CD4-positive, alpha-beta T cell treated with Interferon gamma for 1 hour (primary cell): ENCODE measurements at places on chromosomes 6 and 20.

GRCh38 chr6:7341989-7342742, 29.2 kb upstream of the SSR1 start:
- no peak for DNase-seq

DNA sequence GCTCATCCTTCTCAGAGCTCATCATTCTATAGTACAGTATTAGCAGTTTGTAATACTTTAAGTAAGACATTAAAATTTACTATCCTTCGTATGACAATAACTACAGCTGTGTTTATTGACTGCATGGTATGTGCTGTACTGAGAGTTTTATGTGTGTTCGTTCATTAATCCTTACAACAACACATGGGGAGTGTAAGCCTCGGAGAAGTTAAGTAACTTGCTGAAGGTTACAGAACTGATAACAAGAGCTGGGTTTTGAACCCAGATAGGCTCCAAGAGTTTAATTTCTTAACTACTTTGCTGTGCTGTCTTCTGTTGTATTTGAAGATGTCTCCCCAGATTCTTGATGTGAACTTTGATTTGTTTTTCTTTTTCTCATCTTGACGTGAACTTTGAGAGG, 23.7 kb downstream of the BRPF3 start:
- no peak for DNase-seq

DNA sequence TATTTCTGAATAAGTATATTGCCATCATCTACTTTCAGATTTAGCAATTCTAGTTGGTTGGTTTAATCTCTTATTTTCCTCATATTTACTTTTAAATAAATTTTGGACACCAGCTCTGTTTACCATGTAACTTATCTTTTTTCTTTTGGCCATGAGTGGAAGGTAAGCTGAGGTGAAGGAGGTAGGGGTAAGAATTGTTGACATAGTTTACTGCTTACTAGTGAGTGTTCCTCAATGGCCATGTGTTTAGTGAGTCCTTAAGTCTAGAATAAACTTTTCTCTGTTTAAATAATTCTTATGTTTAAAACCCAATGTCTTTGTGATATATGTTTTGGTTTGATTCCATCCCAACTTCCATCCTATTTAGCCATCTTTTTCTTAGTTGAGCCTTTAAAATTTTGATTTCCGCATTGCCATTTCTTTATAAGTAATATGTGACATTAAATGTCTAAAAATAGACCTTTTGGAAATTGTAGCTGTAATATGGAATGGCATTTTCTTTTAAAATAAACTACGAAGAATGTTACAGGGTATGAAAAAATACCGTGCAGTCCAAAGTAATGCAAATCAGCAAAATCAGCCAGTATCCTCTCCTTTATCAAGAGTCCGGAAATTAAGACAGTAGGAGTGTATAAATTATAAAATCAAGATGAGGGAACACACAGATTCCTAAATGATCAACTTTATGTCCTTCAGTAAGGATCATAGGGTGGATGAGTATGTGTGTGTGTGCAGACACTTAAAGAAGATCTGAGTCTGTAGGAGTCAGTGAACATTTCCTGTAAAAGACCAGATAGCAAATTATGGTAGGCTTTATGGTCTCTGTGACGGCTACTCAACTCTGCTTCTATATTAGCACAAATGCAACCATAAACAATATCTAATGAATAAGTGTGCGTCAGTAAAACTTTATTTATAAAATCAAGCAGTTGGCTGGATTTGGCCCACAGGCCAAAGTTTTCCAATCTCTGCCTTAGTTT, 10.3 kb downstream of the STXBP5 start:
- no peak for DNase-seq

DNA sequence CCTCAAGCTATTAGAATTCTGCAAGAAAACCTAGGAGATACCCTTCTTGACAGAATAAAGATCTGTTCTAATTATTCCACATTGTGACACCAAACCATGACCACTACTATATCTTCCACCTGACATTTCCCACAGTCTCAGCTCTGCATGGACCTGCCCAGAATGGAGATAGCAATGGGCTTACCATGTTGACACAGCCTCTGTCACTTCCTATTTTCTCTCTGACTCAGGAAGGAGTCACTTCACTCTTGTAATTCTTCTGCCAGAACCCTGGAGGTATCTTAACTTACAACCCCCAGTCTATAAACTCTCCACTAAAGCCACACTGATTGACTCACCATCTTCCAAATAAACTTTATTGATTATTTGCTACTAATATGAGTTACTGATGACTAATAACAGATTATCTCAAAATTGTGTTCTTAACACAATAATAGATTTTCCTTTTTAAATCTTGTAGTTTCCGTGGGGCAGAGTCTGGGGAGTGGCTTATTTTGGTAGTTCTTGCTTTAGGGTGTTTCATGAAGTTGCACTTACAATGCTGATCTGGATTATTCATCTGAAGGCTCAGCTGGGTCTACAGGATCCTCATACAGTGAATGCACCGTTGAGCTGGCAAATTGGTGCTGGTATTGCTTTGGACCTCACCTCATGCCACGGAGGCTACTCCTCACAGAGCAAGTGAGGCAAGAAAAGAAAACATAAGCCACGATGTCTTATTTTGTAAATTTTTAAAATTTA, 869.9 kb downstream of the KIF16B start:
- DNase-seq = no peak

DNA sequence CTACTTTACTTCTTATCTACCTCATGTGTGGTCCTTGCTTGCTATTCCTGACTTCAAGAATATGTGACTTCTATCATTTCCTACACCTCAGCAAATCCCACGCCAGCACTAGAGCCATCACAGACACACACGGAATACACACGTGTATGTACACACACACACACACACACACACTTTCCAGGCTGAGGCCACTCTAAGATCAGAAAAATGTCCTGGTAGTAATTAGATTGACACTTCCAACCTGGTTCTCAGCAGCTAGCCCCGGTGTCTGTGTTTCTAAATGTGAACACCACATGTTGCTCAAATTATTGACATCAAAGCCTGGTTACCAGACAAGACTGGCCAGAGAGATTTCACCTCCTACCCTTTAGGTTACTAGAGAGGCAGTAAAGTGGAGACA, 54.1 kb upstream of the SASH1 start:
- DNase-seq = no peak

DNA sequence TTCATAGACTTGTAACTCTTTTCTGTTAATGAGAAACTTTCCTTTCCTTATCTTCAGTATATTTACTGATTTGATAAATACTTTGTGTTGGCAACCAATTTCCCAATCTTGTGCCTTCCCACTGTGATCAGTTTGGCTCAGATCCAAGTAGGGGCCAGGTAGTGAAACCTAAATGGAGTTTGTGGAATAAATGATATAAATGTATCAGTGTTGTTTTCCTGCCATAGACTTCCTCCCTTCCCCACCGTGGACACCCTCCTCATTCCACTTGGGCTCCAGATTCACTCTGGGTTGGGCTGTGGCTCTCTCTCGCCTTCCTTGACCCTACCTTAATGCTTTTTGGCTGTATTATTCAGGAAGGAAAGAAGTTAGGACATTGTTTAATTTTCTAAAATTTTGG, 1.3 kb downstream of the ZKSCAN3 start:
- no peak for DNase-seq

GRCh38 chr20:36645998-36646397, at the start of gene SLA2:
Gene SLA2, minus strand, starts transcription at chr20:36646196. Its CDS starts 4,861 bp downstream, at chr20:36641335.
- DNase-seq = peak; percentile 72

DNA sequence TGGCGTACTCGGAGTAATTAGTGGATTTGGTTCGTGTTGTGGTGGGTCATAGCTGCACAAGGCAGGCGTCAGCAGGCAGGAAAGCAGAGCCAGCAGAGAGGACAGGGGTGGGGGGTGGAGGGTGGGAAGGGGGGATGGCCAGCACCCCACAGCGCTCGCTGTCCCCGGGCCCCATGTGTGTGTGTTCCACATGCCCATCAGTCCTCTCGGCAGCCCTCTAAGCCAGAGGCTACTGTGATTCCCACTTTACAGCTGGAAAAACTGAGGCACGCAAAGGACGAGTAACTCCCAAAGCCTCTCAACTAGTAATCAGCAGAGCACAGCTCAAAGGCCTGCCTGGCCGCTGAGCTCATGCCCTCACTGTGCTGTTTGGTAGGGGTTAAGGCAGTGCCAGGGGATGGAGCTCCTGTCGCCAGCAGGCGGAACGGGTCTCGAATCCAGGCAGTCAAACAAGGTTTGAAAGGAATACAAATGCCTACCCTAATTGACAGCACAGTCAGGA, 175.2 kb downstream of the ZDHHC14 start:
- no peak for DNase-seq

GRCh38 chr6:91575032-91575431, 988.2 kb upstream of the MAP3K7 start:
- no peak for DNase-seq

GRCh38 chr6:26592649-26593048, 4.1 kb upstream of the ABT1 start:
- no peak for DNase-seq

- DNase-seq = no peak
Measured at GRCh38 chr6:124493259-124493658, 469.0 kb upstream of the RNF217 start.

GRCh38 chr6:37168163-37168758, 1.7 kb upstream of the PIM1 start:
- no peak for DNase-seq

DNA sequence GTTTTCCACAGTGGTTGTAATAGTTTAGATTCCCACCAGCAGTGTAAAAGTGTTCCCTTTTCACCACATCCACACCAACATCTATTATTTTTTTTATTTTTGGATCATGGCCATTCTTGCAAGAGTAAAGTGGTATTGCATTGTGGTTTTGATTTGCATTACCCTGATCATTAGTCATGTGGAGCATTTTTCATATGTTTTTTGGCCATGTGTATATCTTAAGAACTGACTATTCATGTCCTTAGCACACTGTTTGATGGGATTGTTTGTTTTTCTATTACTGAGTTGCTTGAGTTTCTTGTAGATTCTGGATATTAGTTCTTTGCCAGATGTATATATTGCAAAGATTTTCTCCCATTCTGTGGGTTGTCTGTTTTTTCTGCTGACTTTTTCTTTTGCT, 820.1 kb downstream of the TENT5A start:
- no peak for DNase-seq

- DNase-seq = no peak
Measured at GRCh38 chr6:723540-723939, 30.6 kb upstream of the EXOC2 start.

GRCh38 chr20:59939052-59939878, 840 bp downstream of the PPP1R3D start:
- DNase-seq = no peak

GRCh38 chr6:140002396-140003022, 628.1 kb upstream of the CITED2 start:
- DNase-seq = no peak

GRCh38 chr6:107444277-107444676, 15.1 kb downstream of the PDSS2 start:
- DNase-seq = no peak

DNA sequence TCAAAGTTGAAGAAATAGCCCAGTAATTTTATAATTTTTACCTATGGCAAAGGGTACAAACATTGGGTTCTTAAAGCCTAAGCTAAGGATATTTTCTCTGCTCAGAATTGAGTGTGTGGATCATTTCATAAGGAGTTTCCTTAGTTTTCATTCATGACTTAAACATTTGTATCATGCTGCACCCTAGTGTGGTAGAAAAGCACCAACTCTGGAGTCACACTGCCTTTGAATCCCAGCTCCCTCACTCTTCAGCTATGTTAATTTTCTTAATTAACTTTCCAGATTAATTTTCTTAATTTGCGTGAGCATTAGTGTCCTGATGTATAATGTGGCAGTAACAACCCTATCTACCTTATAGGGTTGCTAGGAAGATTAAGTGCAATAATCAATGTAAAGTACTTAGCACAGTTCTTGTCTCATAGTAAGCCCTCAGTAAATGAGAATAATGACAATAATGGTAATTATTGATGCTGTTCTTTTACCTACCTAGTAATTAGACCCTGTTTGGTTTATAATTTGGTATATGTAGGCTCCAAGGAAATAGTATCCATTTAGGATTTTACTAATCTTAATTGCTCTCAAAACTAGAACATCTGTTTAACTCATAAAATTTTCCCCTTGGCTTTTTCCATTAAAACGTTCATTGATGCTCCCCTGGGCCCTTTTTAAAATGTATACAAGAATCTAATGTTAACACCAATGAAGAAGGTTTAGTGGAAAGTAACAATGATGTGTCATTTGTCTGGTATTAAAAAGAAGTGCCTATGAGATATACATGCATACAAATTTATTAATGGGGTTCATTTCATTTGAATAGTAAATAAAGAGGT, 31.6 kb downstream of the DSE start:
- no peak for DNase-seq

- no peak for DNase-seq
Measured at GRCh38 chr6:128860782-128861181, 22.2 kb upstream of the LAMA2 start.

DNA sequence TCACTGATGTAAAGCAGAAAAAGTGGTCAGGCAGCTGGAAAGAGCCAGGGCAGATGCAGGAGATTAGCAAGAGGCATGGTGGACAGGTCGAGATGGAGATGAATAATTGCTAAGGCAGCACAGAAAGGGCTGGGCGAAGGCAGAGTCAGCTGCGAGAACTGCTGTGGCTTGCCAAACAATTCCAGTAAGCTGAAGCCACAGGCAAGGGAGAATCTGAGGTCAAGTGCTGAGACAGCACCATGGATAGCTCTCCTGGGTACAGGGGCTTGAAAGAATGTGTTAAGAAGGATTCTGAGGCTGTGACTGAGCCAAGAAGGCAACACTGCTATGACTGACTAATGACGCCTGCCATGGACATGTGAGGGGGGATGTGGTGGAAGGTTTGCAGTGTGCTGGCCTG, 220.8 kb upstream of the FOXA2 start:
- no peak for DNase-seq

DNA sequence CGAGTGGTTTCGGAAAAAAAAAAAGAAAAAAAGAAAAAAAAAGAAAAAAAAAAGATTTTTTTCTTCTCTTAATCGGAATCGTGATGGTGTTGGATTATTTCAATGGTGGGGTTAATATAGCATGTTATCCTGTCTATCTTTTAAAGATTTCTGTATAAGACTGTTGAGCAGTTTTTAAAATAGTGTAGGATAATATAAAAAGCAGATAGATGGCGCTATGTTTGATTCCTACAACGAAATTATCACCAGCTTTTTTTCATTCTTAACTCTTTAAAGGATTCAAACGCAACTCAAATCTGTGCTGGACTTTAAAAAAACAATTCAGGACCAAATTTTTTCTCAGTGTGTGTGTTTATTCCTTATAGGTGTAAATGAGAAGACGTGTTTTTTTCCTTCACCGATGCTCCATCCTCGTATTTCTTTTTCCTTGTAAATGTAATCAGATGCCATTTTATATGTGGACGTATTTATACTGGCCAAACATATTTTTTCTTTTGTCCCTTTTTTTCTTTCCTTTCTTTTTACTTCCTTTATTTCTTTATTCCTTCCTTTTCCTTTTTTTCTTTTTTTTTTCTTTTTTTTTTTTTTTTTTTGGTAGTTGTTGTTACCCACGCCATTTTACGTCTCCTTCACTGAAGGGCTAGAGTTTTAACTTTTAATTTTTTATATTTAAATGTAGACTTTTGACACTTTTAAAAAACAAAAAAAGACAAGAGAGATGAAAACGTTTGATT, 3.6 kb downstream of the SOX4 start:
- no peak for DNase-seq
